SK-N-SH (cell line): ENCODE measurements at places on chromosomes 12 and 14. TPM values are rescaled to one million over a fixed set of nuclear protein-coding genes. Genes with fewer than 3 reads are reported as not detected.

Gene NELL2
- 0.28 and 0.35 TPM in 2 replicates for polyA plus RNA-seq

Gene ERBB3
- polyA plus RNA-seq: 1.4 and 1.5 TPM in 2 replicates

Gene CIROP
- polyA plus RNA-seq: not detected in 2 replicates

Gene PRICKLE1
- 0.45 and 1.2 TPM in 2 replicates for polyA plus RNA-seq

Gene OTUB2
- polyA plus RNA-seq: 1.3 and 1.4 TPM in 2 replicates

DNA sequence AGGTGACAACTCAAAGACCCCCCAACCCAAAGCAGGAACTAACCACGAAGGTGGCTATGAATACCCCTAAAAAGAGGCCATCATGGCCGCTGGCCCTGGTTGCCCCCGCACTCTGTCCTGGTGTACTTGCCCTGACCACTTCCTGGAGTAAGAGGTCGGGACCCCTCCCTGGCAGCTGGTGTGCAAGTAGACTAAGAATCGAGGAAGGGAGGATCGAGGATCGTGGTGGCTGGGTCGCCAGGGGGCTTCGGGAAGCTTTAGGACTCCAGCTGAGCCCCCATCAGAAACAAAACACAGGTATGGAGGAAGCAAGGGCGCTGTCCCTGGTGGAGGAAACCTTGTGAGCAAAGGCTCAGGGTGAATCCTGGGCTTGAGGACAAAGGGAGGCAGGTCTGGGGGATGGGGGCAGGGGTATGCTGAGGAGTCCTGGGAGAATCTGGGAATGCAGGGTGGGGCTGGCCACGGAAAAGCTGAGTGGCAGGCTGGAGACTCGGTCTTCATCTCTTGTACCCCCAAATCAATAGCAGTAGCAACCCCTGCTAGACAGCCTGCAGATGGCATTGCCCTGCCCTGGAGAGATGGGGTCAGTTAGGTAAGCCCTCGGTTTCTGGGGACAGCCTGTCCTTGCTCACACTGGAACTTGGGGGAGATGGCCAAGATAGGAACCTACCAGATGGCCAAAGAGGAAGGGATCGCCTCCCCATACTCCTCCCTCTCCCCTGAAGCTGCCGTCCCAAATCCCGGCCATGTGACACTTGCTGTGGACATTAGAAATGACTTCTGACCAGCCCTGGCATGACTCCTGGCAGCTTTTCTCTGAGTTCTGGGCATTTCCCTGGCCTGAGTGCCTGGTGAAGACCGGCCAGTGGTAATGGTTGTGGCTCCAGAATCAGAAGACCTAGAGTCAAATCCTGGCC lies 45.3 kb upstream of the ESRRB start:
- no peak for DNase-seq
- no peak overlapping the region for H3K27ac ChIP-seq
- H3K4me1 ChIP-seq: no peaks in the 10 kb centered on the region; the same call in 1 of the 2 replicates
- no peaks in the 10 kb centered on the region for H3K36me3 ChIP-seq

- H3K36me3 ChIP-seq: no peaks in the 10 kb centered on the region; the same call in 1 of the 2 replicates
- H3K27me3 ChIP-seq: no peaks in the 10 kb centered on the region
- DNase-seq: no peak
Observed at GRCh38 chr14:104181761-104182530, 43.6 kb downstream of the KIF26A start.

GRCh38 chr12:5733136-5733755 lies 211.8 kb downstream of the ANO2 start:
- H3K27me3 ChIP-seq: peaks cover 44% of the 10 kb centered on the region; the same call in 1 of the 2 replicates
- H3K36me3 ChIP-seq: no peaks in the 10 kb centered on the region
- no peak overlapping the region for H3K4me3 ChIP-seq
- H3K4me1 ChIP-seq: no peaks in the 10 kb centered on the region
- DNase-seq: no peak

- no peaks in the 10 kb centered on the region for H3K4me1 ChIP-seq
- H3K36me3 ChIP-seq: no peaks in the 10 kb centered on the region
- no peak for DNase-seq
- H3K27ac ChIP-seq: no peak overlapping the region; the same call in 1 of the 2 replicates
- no peak overlapping the region for H3K4me3 ChIP-seq
- no peaks in the 10 kb centered on the region for H3K27me3 ChIP-seq
Observed at GRCh38 chr14:104105071-104105821, 19.7 kb downstream of the ASPG start.

DNA sequence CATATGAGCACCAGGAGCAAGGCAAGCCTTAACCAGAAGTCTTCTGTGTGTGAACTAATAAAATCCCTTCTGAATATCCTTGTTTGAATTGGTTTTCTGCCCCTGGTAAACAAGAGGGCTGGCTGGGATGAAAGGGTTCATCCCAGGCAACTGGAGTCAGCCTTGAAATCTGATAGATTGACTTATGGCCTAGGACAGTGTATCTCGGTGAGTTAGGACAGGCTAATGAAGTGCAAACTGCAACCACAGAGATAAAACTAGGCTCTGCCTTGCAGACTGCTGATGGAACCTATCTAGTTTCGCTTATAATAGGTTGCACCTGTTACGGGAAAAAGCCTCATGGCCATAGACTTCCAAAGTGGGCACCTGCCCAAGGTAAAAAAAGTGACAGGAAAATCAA lies 451.9 kb upstream of the NOVA1 start:
- no peak overlapping the region for H3K27ac ChIP-seq
- no peaks in the 10 kb centered on the region for H3K27me3 ChIP-seq
- H3K36me3 ChIP-seq: no peaks in the 10 kb centered on the region
- no peaks in the 10 kb centered on the region for H3K4me1 ChIP-seq
